AG09309 (cell line): ENCODE measurements at places on chromosomes 7 and 10.

DNA sequence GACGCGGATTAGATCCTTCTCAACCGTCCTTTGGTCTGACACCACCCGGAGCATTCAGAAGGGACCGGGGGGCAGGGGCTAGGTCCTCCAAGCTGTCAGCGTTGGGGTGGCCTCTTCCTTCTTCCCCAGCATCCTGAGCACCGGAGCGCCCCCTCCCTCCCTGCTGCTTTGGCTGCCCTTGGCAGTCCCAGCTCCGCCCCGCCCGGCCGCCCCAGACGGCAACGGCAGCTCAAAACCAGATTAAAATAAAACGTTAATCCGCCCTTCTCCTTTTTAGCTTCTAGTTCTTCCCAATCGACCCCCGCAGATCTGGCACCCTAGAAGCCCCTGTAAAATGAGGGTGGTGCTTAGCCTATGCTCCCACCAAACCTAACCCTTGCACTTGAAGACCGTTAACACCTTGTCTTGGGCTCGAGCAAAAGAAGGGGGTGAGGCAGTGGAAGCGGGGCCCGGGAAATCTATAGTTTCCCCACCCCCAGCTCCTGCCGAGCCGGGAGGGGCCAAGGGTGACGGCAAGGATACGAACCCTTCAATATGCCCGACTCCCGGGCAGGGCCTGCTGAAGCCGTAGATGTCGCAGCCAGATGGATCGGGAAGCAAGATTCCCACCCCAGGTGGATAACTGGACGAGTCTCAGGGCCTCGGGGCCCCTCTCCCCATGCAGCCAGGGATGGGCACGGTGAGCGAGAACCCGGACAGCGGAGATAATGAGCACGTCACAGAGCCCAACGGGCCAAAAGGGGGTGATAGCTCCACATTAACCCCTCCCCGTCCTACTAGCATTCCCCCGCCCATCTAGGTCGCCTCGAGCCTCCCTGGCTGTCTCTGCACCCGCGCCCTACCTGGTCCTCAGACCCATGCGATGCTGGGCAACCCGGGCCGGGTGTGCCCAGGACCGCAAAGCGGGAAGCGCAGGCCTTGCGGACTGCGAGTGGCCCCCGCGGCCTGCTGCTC, 169.7 kb downstream of the NRF1 start:
- DNase-seq: no peak

- DNase-seq: no peak
Measured at GRCh38 chr7:116876664-116877442, 14.5 kb downstream of the CAPZA2 start.

- no peak for DNase-seq
Measured at GRCh38 chr7:92849322-92849721, 12.9 kb upstream of the CDK6 start.

GRCh38 chr10:110274647-110275046, 30.1 kb downstream of the SMNDC1 start:
- DNase-seq: no peak

DNA sequence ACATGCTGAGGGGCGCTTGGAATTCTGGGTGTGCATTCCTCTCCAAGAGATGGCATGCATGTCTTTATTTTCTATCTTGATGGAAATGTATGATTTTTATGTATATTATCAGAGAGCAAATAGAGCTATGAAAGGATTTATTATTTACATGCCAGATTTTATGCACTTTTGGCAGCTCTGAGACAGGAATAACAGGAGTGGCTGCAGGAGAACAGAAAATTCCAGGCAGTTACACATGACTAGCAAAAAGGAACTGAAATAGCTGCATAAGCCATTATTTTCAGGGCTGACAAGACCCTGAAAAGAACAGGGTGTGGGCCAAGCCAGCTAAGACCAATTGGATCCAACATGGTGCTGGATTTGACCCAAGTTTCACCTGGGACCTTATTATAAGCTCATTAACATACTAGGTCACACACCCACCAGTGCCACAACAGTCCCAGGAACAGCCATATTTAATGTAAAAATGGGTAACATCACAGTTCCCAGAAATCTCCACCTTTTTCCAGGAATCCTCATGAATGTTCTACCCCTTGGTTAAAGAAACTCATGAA, 43.2 kb upstream of the ACSL5 start:
- DNase-seq: no peak
